ENCODE measurements at places on chromosomes 1 and 21. TPM values are rescaled to one million over a fixed set of nuclear protein-coding genes. Genes with fewer than 3 reads are reported as not detected.

DNA sequence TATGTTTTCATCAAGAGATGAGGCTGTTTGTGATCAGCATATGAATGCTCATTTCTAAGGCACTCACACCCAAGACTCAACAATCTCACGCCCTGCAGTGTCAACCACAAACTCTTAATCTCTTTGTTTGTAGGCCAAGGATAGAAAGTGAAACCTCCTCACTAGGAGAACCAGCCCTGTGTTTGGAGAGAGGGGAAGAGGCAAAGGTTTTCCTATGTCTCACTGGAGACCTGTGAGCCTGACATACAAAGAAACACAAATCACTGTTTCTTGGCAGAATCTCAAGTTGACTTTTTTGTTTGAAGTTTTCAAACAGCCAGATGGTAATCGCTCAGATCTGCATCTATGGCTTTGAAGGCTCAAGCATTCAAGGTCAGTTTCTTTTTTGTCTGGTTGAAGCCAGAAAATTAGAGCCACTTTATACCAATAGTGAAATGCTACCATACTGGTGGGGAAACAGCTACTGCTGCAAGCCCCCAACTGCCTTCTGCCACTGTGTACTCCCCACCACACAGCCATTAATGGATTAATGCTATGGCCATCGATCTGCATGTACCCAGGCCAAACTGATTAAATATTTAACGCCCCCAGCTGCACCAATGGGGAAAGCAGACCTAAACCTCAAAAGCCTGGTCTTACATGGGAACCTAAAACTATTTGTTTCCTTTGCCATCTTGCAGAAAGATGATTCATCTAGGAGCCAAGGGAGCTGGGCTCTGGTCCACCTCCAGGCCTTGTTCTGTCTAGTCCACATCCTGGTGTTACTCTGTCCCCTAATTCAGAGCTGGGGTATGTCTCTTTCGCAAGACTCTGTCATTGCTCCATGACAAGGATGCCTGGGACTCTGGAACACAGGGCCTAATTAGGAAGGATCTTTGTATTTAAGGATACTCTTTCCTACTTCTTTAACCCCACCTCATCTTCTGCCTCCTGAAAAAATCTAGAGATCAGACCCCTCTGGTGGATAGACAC is 16.3 kb downstream of the PDZK1 start:
- no peak for DNase-seq

DNA sequence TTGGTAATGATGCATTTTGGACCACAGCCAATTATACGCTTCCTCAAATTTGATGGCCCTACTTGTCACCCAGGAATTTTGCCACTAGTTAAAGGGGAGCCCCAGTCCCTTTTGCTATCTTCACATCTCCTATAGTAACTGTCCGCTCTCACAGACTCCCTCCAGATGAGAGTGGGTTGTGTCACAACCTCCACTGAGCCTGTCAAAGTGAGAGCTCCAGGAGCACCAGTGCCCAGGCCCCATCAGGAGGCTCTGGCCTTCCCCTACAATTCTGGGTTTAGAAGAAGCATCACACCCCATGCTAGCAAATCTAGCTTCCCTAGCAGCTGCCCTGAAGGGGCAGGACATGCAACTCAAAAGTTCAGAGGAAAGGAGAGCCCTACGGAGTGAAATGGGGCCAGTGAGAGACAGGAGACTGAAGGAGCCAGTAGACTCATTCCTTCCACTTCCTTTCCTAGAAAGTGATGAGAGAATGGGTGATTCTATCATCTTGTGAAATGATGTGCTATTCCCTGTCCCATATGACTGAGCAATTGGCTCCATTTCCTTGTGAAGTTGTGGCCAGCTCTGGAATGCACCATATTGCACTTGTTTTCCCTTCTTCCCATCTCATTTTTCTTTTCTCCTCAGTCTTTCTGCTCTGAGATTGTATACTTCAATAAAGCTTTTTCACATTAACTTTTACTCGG is 541.3 kb downstream of the DPYD start:
- no peak for DNase-seq

DNA sequence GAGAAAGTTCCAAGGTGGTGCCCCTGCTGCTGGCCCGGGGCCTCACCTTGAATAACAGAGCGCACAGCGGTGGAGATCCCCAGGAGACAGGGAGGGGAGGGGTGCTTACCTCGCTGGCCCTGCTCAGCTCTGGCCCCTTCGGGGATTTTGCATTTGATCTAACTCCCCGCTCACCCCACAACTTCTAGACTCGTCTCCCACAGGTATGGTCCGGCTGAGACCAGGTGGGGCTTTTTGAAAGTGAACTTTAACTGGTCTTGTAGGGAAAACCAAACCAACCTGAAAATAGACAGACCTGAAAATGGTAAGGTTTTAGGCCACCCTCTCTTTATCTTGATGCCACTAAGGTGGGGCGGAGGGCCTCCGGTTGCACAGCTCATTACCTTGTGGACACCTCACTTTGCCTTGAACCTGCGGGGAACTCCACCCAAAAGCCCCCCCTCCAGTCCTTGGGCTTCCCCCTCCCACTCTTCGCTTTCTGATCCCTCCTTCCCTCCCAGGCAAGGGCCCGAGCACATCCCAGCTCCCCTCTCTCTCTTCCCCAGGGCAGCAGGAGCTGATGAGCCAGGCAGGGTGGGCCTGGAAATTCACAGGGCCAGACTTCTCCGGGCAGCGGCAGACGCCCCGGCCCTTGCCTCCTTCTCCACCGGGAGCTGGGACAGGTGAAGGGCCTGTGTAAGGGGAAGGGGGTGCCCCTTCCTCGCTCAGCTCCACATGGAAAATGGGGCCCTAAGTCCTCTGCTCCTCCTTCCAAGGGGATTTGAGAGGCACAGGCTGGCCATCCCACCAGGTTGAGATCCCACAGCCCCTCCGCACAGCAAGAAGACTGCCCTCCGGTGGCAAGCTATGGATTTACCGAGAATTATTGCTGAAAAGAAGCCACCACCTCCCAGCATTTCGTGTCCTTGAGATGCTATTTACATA is 16.1 kb downstream of the TNFRSF8 start:
- peak; percentile 27 for DNase-seq

GRCh38 chr1:41241354-41241748 is 755 bp downstream of the SCMH1 start:
- no peak for DNase-seq

GRCh38 chr1:212955098-212955497 is 4.8 kb downstream of the VASH2 start:
- DNase-seq = no peak

- no peak for DNase-seq
Measured at GRCh38 chr1:109763646-109764415, at the start of gene EPS8L3. Gene EPS8L3, minus strand, starts transcription at chr1:109763923. Its CDS starts 2,174 bp downstream, at chr1:109761749.

GRCh38 chr21:31193761-31194160 is 150.3 kb downstream of the TIAM1 start:
- DNase-seq = no peak

- DNase-seq = no peak
Measured at GRCh38 chr1:93440706-93441105, 7.2 kb upstream of the FNBP1L start.

DNA sequence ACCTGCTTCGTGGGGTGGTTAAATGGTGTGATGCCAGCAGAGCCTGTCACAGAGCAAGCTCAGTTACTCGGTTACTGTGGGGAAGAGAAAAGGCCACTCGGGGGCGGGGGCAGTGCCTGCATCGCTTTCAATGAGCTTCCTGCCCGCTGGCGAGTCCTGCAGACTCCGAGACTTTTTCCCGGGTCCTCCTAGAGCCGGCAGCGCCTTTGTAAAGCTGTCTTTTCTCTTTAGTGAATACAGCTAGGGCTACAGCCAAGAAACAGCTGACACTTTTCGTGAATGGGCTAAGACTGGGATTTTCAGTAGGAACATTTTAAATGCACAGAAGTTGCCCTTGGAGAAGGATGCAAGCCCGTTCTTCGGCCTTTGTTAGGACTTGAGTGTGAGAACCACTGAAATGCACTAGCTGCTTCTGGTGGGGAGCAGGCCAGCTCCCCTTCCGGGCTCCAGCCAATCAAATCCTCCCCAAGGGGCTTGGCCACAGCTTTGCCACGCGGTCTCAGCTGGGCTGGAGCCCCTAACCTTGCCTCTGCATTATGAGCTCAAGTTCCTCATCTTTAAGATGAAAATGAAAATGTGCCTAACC is 23.4 kb upstream of the EFHD2 start:
- DNase-seq = no peak

- no peak for DNase-seq
Measured at GRCh38 chr1:235855811-235856429, 10.8 kb downstream of the LYST start.

DNA sequence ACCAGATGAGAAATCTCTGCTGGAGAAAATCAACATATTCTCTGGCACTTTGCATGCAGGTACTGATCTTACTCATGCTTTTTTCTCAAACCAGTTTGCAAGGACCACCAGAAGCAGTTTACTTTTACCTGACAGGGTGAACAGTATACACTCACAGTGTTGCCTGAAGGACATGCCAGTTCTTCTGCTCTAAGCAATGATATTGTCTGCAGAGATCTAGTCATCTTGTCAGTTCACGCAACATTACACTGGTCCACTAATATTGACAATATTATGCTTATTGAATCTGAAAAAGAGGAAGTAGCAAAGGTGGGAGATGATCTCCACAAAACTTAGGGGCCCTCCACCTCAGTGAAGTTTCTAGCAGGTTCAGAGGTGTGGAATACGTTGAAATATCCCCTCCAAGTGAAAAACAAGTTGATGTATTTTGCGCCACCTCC is 3.8 kb upstream of the S100B start:
- no peak for DNase-seq

DNA sequence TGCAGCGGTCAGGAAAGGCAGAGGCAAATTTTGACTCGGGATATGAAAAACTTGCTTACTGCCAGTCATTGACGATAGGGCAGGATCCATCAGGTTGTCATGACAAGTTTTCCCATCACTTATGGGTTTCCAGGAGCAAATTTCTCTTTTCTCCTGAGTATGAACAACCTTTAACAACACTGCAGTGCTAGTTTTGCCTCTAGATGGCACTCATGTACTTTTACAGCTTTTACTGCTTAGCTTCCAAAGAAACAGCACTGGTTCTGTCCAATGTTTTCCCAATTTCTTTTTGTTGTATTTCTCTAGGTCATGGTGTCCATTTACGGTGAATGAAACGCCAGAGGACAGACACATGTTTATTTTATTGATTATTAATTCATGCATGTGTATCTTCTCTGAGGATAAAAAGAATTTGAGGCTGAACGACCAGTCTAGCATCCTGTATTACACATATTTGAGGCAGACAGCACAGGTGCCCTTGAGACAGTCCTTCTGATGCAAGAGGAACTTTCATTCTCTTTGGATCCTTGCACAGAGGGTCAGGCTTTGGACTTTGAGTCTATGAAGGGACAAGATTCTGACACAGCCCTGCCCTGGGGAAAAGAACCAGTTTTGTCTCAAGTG is 112.3 kb upstream of the TRABD2B start:
- peak; percentile 24 for DNase-seq

- DNase-seq = no peak
Measured at GRCh38 chr1:1239614-1240347, 6.7 kb downstream of the C1QTNF12 start.

GRCh38 chr1:234409328-234409727 is 36.1 kb downstream of the COA6 start:
- no peak for DNase-seq

DNA sequence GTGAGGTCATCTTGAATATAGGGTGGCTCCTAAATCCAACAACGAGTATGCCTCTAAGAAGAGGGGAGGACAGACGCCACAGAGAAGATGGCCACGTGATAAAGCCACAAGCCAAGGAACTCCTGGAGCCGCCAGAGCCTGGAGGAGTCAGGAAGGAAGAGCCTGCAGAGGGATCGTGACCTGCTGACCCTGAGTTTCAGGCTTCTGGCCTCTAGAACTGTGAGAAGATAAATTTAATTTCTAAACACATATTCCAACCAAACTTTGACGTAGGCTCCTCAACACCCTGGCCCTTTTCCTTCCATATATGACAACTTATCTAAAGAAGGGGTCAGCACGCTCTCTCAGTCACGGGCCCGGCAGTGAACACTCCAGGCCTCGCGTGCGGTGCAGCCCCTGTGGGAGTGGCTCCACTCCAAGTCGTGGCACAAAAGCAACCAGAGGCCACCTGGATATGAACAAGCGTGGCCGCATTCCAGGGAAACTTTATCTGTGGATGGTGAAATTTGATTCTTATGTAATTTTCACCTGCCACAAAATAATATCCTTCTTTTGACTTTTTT is 138.6 kb upstream of the AJAP1 start:
- no peak for DNase-seq

GRCh38 chr1:156709757-156710489 is 4.5 kb upstream of the CRABP2 start:
- no peak for DNase-seq

- no peak for DNase-seq
Measured at GRCh38 chr1:38932571-38932970, 9.1 kb downstream of the RHBDL2 start.

DNA sequence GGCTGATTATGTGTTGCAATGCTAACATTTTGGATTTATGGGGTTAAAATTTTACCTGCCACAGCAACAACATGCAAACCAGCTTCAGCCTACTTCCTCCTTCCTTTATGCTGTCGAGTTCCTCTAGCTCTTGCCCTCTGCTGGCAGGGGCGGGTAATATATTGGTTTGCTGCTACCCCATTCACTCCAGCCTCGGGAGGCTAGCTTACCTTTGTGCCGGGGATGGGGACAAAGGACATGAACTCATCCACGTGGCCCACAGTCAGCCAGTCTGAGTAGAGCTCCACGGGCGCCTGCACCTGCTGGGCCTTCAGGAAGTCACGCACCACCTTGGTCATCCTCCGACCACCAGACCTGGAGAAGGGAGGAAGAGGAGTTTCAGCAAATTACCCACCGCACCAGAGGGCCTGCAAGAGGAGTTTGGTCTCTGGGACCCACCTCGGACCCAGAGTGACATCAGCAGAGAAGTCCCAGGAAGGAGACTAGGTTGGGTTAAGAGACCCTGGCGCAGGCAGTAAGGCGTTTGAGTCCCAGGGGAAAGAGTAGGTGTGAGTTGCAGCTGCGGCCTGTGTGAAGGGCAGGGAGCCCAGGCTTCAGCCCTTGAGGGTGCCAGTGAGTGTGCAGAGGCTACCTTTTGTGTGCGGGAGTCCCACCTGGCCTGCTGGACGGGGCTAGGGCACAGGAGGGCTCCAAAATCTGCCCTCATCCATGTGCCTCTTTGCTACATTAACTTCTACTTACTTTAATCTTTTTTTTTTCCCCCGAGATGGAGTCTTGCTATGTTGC is 21.8 kb upstream of the SDHB start:
- DNase-seq = peak; percentile 18

The OR10J1 gene
- not detected for total RNA-seq

The PLEKHO1 gene
- total RNA-seq = 6.9 TPM

The ZNF691 gene
- total RNA-seq = 11.1 TPM

The WDR64 gene
- total RNA-seq = not detected

The HAPLN2 gene
- total RNA-seq = 0.54 TPM

The FAM78B gene
- total RNA-seq = 1.4 TPM

The CENPL gene
- total RNA-seq = 20.3 TPM

The PKNOX1 gene
- total RNA-seq = 12.7 TPM

The SIK1 gene
- 14.7 TPM for total RNA-seq
